ENCODE measurements at places on chromosomes 13 and 19. TPM values are rescaled to one million over a fixed set of nuclear protein-coding genes. Genes with fewer than 3 reads are reported as not detected.

GRCh38 chr19:18291590-18292461 is 10.4 kb upstream of the JUND start:
- peak; percentile 63 for DNase-seq
- no peaks in the 10 kb centered on the region for H3K27me3 ChIP-seq
- H3K4me3 ChIP-seq = peak overlapping the region; percentile 65
- H3K36me3 ChIP-seq = no peaks in the 10 kb centered on the region
- peak overlapping the region; percentile 99 for H3K27ac ChIP-seq

DNA sequence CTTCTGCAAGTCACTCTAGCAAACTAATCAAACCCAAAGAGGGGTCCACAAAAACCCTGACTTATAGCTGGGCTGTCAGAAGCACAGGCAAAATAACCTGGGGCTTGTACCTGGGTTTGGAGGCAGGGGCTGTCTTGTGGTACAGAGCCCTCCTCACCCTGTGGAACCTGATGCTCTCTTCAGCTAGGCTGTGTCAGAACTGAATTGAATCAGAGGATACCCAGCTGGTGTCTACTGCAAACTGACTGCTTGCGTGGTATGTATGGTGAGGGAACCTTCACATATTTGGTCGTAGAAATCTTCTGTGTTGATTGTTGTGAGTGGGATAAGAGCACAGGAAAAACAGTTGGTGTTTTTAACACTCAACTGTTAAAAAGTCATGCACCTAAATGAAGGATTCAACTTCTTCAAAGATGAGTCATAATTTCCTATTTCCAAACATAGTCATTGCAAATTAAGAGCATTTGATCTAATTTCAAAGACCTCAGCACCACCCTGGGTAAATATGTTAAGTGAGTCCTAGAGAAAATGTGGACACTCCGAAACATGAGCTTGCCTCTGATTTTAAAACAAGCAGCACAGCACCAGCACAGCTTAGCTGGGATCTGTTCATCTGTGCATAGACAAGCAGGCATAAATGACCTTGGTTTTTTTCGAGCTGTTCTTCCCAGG is 840.2 kb downstream of the UQCRFS1 start:
- H3K4me3 ChIP-seq = no peak overlapping the region
- H3K36me3 ChIP-seq = no peaks in the 10 kb centered on the region
- no peak overlapping the region for H3K27ac ChIP-seq
- H3K27me3 ChIP-seq = no peaks in the 10 kb centered on the region
- DNase-seq = no peak

- H3K36me3 ChIP-seq = no peaks in the 10 kb centered on the region
- no peaks in the 10 kb centered on the region for H3K4me1 ChIP-seq
- H3K27me3 ChIP-seq = peaks cover 10% of the 10 kb centered on the region
- DNase-seq = no peak
These were observed 72.4 kb downstream of the NHLRC3 start for GRCh38 chr13:39110518-39111097.

SYT3 gene
- not detected for polyA plus RNA-seq

CLASRP gene
- polyA plus RNA-seq = 4.8 TPM

Measured in CD4-positive, CD25-positive, alpha-beta regulatory T cell (primary cell).